ACHN (cell line): ENCODE measurements at places on chromosomes 2 and 18.

DNA sequence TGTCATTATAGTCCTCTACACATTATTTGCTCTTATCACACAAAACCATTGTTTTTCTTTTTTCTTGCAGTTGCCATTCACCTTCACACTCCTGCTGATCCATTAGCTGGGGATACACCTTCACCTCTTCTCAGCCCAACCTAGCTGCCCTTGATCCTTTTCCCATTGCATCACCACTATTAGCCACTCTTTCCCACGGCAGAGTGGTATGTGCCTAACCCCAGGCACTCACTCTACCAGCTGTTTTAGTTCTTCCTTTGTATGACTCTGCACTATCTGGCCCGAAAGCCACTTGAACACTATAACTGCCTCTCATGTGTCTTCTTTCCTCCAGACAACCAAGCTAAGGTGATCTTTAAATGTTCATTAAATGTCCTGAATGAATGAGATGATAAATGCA is 145.4 kb upstream of the PIK3C3 start:
- no peak for DNase-seq

DNA sequence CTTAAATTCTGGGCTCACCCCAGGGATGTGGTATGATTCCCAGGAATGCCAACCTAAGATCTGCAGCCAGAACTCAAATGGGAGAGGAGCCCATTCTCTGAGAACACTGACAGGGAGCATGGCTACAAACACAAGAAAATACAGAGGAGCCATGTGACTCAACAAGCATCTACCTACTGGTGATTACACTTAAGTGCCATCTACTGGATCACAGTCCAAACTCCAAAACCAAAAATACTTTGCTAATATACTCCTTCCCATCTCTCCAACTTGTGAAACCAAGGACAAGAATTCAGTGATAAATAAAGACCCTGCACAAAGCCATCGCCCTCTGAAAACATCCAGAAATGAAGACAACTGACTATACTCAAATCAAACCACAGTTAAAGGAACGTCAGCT is 116.9 kb downstream of the NR4A2 start:
- no peak for DNase-seq

GRCh38 chr2:42359965-42360483 is 993 bp downstream of the COX7A2L start:
- peak; percentile 21 for DNase-seq

DNA sequence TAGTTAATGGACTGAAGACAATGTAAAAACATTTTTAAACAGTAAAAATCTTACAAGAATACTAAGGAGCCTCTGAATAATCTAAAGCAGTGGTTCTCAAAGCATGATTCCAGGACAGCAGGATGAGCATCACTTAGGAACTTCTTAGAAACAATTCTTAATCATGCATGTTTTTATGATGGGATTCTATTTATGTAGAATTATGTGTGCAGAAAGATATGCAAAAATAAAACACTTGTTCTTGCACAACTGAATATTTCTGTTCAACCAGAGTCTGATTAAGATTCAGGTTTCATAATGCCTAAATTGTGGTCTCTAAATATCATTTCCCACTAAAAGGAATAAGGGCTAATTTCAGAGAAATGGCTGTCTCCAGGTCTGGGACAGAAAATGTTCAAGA is 69.2 kb upstream of the MTIF2 start:
- DNase-seq, result no peak
